ENCODE measurements at places on chromosomes 1 and 21. TPM values are rescaled to one million over a fixed set of nuclear protein-coding genes. Genes with fewer than 3 reads are reported as not detected.

DNA sequence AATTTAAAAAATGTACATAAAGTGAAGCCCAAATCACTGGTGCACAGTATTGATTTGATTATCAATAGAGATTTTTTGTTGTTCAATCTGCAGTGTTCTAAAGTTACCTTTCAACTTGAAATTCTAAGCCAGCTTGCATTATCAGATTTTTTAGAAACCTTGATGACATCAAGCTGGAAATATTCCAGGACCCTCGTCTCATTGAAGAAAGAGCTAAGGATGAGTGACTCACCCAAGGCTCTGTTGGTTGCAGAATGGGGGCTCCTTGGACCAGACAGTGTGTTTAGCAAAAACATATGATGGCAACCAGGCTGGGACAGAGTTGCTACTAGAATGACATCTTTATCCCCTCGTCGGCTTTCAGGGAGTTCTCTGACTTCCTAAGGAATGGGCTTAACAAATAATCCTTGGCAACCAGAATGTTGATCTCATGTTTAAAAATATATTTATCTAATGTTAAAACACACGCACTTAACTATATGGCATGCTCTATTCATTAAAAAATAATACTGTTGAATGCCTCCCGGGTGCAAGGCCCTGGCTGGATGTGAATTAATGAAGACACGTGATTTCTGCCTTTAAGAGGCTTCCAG is 79.7 kb downstream of the RUNX3 start:
- no peak for DNase-seq
- H3K4me1 ChIP-seq = peaks cover 10% of the 10 kb centered on the region
- H3K27ac ChIP-seq = no peak overlapping the region
- H3K4me3 ChIP-seq = no peak overlapping the region

DNA sequence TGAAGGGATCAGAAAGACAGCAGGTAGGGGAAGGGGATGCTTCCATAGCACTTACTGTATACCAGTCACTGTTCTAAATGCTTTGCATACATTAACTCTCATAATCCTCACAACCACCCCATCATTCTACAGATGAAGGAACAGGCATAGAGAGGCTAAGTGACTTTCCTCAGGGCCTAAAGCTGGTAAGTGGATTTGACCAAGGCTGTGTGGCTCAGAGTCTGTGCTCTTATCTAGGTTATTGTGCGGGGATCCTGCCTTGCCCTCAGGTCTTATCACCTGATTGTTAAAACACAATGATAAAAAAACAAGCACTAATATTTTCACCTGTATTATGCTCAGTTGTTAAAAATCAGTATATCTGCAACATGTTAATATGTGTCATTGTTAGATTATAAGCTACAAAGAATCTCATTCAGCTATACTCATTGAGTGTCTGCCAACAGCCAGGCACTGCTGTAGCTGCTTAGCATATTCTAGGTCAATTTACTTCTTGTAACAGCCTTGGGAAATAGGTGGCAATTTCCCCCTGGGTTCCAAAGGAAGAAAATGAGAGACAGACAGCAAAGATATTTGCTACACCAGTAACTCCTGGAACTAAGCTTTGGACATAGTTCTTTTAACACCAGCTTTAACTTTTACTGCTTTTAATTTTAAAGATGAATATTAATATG is 38.6 kb upstream of the RBM15 start:
- no peak overlapping the region for H3K4me3 ChIP-seq
- H3K27ac ChIP-seq = no peak overlapping the region
- peaks cover 25% of the 10 kb centered on the region for H3K27me3 ChIP-seq
- H3K4me1 ChIP-seq = no peaks in the 10 kb centered on the region
- no peak for DNase-seq

- no peak for DNase-seq
- no peaks in the 10 kb centered on the region for H3K4me1 ChIP-seq
- H3K27me3 ChIP-seq = no peaks in the 10 kb centered on the region
Measured at GRCh38 chr1:192564099-192564498, 11.5 kb upstream of the RGS1 start.

DNA sequence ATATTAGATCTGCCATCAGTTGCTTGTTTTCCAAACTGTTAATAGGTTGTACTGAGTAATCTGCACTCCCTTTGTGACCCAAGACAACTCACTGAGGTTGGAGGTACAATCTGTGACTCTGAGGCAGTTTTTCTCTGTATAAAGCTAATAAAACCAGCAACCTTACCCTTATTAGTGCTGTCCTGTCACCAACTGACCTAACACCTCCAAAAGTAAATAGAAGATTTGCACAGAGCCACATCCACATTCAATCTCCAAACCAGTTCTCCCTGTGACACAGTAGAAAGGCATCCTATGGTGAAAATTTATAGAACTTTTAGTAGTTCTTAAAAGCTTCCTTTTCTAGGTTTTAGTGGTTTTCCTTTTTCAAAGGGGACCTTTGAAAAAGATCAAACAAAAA is 140.4 kb upstream of the ADGRL2 start:
- no peak overlapping the region for H3K27ac ChIP-seq
- DNase-seq = no peak
- H3K36me3 ChIP-seq = no peaks in the 10 kb centered on the region
- H3K27me3 ChIP-seq = no peaks in the 10 kb centered on the region
- no peak overlapping the region for H3K4me3 ChIP-seq

The C8A gene
- 0.34 TPM for polyA plus RNA-seq

The NBPF6 gene
- polyA plus RNA-seq = not detected

The FCGR3B gene
- polyA plus RNA-seq = 0.04 TPM
